ENCODE measurements at places on chromosomes 11 and 22.
A peak's percentile ranks its signal among the peaks of the same experiment; 100 is the strongest.

DNA sequence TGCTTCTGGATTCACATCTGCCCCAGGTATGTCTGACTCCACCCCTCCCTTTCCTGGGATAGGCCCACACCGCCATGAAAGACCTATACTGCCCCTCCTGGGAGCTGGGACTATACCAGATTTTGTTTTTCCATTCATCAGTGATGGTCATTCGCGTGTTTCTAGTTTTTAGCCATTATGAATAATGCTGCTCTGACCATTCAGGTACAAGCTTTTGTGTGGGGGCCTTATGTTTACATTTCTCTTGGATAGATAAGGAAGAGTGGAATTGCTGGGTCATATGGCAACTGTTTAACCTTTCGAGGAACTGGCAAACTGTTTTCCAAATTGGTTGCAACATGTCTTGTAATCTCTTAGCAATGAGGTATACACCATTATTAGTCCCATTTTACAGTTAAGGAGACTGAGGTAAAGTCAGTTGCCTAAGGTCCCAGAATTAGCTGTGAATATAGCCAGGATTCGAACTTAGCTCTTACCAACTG lies 1.2 kb upstream of the TBC1D10A start:
- no peak for DNase-seq

DNA sequence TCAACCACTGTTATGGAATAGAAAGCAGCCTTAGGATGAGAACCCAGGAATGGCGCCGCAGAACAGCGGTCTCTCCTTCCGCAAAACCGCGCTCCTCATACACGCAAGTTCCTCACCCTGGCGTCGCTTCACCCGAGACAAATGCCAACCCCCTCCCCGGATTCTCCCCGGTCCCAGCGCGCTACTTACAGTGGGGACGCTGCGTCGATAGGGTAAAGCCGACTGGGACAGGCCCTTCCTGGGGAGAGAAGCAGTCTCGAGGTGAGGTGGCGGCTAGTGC lies 287 bp downstream of the RPS13 start:
- no peak for DNase-seq

- no peak for DNase-seq
Measured at GRCh38 chr22:43001271-43002201, 13.4 kb downstream of the PACSIN2 start.

DNA sequence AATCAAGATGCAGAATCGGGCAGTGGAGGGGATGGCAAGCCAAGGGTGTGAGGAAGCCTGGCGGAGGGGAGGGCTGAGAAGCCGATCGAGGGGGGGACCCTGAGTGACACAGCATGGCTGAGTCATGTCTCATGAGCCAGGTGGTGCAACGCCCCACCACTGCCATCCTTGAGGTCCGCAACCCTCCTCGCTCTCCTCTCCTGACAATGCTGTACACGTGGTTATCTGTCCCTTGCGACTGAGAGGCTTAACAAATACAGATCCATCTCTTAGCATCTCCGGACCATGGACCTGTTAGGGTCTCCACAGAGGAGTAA lies 14.2 kb downstream of the SLC22A12 start:
- no peak for DNase-seq

- DNase-seq = no peak
Measured at GRCh38 chr22:49827271-49827852, 311 bp downstream of the BRD1 start.

DNA sequence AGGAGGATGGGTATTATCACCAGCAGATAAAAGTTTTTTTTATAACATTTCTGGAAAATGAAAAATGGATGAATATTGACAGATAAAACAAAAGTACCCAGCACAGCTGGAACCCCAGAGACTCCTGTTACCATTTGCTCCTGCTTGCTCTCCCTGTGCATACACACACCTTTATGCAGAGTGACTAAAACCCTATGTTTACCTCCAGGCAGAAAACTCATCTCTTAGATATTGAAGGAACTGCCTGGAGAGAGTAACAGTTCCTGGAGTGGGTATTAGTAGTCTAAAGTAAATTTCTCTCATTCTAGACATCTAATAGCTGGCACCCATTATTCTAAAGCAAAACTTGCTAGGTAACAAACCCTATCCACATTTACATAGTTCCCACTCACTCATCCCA lies 38.0 kb downstream of the CYP2R1 start:
- no peak for DNase-seq

DNA sequence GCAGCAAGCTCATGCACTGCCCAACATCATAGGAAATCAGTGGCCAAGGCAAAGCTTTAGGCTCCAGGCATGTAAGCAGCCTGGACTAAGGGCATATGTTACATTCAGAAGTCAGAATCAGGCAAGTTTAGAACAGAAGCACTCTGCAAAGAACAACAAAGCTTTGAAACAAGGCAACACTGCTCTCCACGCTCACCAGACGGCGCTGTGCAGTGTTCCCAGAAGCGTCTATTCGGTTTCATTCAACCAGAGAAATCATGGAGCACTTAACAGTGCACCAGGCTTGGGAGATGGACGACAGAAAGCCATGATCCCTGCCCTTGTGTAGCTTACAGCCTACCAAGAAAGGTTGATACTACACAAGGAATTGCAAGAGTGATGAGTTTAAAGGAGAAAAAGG lies 555.8 kb downstream of the BUD13 start:
- DNase-seq = no peak

DNA sequence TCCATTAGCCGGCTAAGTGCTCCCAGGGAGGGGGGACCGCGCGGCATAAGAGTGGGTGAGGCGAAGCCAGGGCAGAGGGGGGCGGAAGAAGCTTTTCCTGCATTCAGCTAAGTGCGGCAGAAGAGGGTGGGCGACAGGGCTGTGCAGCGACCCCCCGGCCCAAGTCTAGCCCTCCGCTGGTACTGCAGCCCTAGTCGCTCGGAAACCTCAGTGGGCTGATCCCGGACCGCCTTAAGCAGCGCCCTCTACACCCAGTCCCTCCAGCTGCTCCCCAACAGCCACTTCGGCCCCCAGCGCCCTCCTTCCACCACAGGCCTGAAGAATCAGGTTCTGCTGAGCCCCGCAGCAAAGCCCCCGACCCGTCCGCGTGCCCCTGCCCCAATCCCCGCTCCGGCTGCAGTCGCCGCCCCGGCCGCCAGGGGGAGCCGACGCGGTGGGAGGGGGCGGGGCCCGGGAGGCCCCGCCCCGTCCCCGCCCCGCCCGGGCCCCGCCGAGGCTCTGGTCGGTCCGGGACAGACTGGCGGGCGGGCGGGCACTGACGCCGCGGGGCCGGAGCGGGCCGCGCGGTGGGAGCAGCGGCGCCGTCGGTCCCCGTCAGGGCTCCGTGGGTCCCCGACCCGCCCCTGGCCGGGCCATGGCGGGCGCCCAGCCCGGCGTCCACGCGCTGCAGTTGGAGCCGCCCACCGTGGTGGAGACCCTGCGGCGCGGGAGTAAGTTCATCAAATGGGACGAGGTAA lies at the start of gene PLCB3:
TSS of gene PLCB3 (plus strand) at position 515 of the 737 bp plus-strand sequence. CDS start at position 635, 120 bp downstream.
- DNase-seq = peak; percentile 25

DNA sequence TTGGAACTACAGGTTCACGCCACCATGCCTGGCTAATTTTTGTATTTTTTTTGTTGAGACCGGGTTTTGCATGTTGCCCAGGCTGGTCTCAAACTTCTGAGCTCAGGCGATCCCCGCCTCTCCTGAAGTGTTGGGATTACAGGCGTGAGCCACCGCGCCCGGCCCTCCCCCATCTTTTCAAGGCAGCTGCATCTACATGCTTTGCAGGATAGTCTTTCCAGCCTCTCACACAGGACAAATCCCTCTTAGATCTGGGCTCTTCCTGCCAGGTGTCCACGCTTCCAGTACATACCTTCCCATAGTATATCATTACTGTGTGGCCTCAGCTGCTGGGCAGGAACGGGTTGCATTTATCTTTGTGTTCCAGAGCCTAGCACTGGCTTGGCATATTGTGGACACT lies 49.7 kb downstream of the C11orf96 start:
- no peak for DNase-seq

- DNase-seq = no peak
Measured at GRCh38 chr22:31790240-31790639, 36.4 kb downstream of the DEPDC5 start.

GRCh38 chr22:42844756-42845155 lies 12.3 kb downstream of the ARFGAP3 start:
- DNase-seq = no peak

GRCh38 chr11:109914038-109914437 lies 179.2 kb upstream of the ZC3H12C start:
- no peak for DNase-seq

GRCh38 chr11:100687630-100688395 lies 725 bp downstream of the ARHGAP42 start:
- peak; percentile 36 for DNase-seq

- DNase-seq = no peak
Measured at GRCh38 chr22:38046070-38046748, 11.0 kb upstream of the PICK1 start.

DNA sequence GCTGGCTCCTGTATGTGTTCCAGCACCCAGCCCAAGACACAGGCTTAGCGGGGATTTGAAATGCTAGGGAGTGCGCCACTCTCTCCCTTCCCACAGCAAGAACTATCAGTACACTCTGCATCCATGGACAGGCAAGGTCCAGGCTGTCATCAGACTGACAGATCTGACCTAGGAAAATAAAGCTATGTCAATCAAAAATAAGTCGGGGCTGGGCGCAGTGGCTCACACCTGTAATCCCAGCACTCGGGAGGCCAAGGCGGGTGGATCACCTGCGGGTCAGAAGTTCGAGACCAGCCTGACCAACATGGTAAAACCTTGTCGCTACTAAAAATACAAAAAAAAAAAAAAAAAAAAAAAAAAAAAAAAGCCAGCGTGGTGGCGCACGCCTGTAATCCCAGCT lies 1.7 kb upstream of the MOV10L1 start:
- DNase-seq = no peak

- DNase-seq = peak; percentile 75
Measured at GRCh38 chr11:57567515-57568329, at the start of gene UBE2L6. TSS of gene UBE2L6 (minus strand) at chr11:57567672. CDS start at chr11:57567611, 61 bp downstream.

DNA sequence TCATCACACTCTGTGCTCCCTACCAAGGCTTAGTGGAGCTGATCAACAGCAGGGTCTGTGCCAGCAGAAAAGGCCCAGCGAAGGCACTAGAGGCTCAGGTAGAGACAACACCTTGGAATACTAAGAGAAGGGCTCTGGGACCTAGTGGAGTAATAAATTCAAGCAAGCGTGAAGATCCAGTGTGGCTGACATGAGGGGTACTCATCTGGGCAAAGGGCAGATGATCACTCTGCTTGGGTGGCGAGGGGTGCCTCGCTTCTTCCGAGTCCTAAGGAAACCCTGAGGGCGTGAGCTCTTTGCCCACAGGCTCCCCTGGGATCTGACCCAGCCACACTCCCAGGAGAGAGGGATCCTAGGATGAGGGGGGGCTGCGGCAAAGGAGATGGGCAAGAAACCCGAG lies 3.5 kb upstream of the TPBGL start:
- DNase-seq = no peak

- no peak for DNase-seq
Measured at GRCh38 chr11:9118277-9118676, 26.9 kb upstream of the SCUBE2 start.

GRCh38 chr11:98572941-98573340 lies 447.8 kb upstream of the CNTN5 start:
- no peak for DNase-seq

GRCh38 chr22:36145881-36146280 lies 14.7 kb downstream of the APOL3 start:
- DNase-seq = no peak

DNA sequence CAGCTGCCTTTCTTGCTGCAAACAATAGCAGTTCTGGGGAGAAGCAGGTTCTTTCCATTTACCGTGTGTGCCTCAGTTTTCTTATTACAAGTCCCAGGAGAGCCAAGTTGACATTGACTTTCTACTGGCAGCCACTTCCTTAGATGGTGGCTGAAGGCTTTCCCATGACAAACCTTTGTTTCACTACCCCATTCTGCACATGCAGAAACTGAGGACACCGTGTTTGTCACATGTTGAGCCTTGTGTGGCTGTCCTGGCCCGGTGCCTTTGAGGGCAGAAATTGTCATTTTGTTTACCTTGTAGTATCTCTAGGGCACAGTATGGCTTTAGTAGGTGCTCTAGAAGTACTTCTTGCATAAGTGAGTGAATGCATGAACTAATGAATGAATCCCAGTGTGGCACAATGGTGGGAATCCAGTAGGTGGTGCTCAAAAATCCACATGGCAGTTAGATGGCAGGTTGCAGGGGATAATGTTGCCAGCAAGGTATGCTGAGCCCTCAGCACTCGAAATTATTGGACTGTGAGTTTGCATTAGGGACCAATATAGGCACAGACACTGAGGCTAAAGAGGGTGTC lies 101.6 kb downstream of the CSNK2A3 start:
- DNase-seq = no peak

GRCh38 chr22:49214976-49215375 lies 612.7 kb downstream of the BRD1 start:
- DNase-seq = no peak

DNA sequence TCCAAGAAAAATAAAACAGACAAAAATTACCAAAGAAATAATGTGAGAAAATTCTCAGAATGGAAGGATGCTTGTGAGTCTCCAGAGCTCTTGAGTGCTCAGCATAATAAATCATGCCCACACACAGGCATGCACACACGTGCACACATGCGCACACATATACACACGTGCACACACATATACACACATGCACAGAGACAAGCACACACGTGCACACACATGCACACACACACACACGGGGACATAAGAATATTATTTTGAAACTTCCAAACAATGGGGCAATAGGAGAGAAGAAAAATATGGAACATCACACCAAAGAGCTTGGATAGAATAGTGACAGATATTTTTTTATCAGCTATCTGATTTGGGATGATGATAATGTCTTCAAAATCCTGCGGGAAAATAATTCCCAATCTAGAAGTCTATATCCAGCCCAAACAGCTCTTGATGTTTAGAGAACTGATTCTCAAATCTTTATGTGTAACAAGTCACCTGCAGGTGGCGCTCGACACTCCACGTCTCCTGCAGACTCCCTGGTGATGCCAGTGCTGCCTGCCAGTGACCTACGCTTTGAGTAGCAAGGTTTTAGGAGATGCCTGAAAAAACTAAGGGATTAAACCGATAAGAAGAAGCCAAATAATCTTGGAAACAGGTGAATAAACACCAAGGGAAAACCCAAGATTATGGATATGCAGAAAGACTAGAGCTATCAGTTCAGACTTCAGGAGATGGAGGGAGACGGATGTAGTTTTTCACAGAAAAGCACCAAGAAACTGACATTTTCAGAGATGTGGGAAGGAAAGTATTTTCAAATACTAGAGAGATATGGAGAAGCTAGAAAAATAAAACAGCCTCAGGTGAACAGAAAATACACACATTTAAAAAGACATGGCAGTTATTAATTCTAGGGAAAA lies 743.6 kb downstream of the ETS1 start:
- peak; percentile 79 for DNase-seq

GRCh38 chr11:64211181-64211872 lies 4.8 kb downstream of the FERMT3 start:
- no peak for DNase-seq

All from NCI-H1436 (cell line).